NCI-H446 treated with DMSO at 0.1 percent for 48 hours (cell line): ENCODE measurements at places on chromosomes 11 and 22.

DNA sequence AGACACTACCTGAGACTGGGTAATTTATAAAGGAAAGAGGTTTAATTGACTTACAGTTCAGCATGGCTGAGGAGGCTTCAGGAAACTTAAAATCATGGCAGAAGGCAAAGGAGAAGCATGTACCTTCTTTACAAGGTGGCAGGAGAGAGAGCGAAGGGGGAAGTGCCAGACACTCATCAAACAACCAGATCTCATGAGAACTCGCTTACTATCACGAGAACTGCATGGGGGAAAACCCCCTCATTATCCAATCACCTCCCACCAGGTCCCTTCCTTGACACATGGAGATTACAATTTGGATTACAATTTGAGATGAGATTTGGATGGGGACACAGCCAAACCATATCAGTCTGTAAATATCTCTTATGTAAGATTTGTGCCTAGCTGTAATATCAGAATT, 50.9 kb upstream of the ATXN10 start:
- DNase-seq = no peak

GRCh38 chr11:24514219-24514594, 17.4 kb downstream of the LUZP2 start:
- DNase-seq = no peak

DNA sequence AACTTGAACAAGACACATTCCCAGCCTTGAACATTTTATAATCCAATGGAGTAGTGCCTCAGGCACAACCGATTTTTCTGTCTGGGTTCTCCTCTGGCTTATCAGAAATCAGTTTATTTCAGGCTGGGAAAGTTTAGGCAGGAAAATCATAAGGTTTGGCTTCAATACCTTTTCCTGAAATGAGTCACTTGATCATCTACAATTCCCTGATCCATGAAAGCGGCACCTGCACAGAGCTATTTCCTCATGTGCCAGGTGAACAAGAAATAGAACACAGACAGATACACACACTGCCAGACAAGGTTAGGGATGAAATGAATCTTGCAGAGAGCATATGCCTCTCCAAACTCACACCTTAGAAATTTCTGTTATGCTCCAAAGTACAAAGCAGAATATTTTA, 106.7 kb upstream of the OR9G4 start:
- DNase-seq = no peak

- no peak for DNase-seq
These were observed 3.2 kb downstream of the GPR152 start for GRCh38 chr11:67449116-67449844.

DNA sequence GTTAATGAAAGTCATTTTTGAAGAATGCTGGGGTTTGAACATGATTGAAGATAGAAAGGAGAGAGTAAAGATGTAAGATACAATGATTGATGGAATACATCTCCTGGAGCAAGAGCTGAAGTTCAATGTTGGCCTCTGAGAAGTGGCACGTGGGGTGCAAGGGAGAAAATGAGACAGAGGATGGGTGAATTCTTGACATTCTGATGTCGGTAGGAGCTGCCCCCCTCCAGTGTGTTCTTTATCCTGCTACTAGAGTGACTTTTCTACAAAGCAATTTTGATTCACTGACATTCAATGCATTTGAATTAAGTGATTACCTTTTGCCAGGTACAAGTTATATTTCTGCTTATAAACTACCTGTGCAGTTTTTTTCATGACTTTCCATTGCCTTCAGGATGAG, 159.0 kb upstream of the MTMR2 start:
- DNase-seq = no peak

DNA sequence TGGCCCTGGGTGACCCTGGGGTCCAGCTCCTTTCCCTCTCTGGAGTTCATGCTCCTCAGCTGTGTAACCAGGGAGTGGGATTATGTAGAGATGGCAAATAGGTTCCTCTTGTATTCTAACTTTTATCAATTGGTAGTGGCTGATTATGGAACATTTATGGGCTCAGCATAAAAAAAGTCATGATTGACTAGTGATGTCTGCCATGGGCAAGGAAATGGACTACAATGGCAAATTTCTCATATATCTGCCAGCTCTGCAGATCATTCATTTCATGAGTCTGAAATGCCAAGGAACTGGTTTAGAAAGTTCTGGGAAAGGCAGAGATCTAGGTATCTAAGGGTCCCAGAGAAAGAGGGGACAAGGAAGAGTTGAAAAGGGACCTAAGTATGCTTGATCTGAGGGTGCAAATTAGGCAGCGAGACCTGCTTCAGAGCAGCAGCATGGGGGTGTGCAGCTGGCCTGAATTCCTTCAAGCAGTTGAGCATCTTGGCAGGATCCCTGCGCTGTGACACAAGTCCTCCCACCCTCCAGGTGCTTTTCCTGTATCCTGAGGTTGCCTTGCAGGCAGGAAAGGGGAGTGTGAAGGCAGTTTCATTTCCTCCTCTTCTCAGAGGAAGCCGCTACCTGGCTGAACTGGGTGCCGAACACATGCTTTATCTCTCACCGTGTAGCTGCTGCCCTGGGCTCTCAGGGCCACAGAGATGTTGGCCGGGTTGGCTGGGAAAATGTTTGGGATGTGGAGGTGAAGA, 10.4 kb downstream of the SLC15A3 start:
- DNase-seq = no peak

- DNase-seq = no peak
These were observed 8.9 kb downstream of the EHBP1L1 start for GRCh38 chr11:65584723-65585171.

DNA sequence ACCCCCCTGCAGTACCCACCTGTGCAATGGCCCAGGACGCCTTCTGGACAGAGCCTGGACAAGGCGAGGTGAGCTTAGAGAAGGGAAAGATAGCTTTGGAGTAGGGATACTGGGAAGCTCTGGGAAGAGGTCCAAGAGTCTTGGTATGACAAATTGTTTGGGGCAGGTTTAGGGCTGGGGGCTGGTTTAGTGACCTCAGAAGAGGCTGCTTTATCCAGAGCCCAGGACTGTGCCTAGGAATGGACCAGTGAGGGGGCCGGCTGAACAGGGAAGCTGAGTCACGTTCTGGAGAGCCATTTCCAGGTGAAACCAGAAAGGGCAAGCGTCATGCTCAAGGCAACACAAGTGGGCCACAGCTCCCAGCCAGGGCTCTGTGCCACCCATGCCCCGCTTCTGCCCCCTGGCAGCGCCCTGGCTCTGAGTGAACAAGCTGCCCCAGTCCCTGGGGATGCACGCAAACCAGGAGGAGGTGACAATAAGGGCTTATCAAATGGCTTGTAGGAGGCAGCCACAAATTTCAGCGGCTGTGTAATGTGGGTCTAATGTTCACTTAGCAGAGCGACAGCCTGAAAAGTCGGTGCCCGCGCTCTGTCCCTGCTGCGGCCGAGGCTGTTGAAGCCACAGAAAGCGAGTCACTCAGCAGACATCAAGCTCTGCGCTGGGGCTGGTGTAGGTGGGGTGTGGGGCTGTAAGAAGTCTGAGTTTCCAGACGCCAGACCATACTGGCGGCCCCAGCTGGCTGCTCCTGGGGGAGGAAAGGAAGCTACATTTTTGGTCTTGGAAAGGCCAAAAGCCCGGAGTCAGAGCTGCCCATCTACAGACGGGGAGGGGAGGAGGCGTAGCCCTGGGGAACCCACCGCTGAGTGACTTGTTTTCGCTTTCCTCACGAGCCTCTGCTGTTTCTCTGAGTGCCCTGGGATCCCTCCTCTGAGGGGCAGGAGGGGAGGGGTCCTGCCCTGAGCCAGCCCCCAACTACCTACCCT, 18.3 kb upstream of the SYT7 start:
- DNase-seq = no peak

DNA sequence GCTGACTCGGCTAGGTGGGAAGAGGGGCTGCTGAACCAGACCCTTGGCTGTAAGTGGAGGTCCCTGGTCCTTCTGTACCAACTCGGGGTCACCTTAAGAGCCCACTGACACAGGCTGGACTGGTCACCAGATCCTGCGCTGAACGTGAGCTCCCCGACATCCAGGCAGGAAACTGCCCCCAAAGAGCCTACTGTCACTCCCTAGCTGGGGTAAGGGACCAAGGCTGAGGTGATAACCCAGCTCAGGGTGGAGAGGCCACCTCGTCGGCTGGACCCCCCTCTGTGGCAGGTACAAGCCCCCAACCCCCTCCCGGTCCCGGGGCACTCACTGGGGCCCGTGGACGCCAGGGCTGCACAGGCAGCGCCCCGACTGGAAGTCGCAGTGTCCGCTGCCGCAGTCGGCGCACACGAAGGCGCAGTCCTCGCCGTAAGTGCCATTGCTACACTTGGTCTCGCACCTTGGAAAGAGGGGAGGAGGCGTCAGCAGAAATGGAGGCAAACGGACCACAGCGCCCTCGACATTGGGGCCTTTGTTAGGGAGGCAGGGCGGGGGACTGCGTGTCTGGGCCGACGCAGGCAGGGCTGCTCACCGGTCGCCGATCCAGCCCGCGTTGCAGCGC, 7.4 kb downstream of the SCARF2 start:
- no peak for DNase-seq

GRCh38 chr22:33051960-33052839, 6.0 kb downstream of the SYN3 start:
- DNase-seq = no peak

DNA sequence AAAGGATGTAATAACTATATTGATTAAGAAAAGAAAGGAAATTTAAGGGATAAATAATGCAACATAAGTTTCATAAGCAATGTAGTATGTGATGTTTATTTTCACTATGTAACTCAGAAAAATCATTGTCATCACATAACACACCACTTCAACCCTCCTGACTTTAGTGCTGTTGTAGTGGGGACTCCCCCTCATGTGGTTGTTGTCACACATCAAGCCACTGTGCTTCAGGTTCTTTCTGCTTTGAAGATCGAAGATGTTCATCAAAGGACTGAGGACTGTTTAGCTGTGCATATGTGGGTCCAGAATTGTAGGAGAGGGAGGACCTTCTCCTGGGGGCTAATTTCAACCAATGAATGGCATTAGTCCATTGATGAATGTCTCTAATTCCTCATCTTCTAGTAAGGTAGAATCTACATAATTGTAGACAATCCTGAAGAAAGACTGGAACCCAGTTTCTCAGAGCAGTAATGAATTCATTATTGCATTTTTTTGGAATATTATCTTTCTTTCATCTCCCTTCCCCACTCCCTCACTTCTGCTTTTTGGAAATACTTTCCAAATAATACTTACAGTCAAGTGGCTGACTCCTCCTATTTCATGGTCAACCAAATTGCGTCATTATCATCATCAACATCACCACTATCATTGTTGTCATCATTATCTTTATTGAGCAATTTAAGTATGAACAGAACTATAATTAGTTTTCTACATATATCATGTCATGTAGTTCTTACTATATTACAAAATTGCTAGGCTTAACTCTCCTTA, 9.8 kb upstream of the CARD16 start:
- no peak for DNase-seq

- no peak for DNase-seq
These were observed 21.7 kb downstream of the SLC37A2 start for GRCh38 chr11:125084761-125085231.

DNA sequence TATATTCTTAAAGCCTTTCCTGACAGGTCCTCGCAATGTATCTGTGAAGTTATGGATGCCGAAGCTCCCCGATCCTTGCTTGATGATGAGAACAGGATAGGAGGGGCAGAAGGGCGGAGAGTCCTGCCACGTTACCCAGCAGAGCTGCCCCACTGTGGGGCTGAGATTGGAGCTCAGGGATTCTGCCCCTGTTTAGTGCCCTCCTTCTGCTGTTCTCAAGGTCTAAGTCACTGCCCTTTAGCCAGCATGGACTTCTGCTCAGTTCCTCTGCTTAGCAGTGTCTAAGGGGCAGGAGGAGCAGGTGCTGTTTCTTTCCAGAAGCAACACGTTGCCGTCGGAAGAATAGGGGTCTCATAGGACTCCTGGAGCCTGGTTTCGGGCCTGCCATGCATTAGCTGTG, 164.2 kb upstream of the B3GAT1 start:
- DNase-seq = no peak

GRCh38 chr11:64453466-64453865, 94.5 kb downstream of the RPS6KA4 start:
- no peak for DNase-seq

GRCh38 chr11:115282923-115283322, 221.3 kb downstream of the CADM1 start:
- no peak for DNase-seq

DNA sequence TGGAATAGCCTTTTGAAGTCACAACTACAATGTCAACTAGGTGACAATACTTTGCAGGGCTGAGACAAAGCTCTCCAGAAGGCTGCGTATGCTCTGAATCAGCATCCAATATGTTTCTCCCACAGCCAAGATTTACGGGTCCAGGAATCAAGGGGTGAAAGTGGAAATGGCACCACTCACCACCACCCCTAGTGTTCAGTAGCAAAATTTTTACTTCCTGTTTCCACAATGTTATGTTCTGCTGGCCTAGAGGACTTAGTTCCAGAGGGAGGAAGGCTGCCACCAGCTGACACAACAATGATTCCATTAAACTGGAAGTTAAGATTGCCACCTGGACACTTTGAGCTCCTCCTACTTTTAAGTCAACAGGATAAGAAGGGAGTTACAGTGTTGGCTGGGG, 68.5 kb upstream of the MPEG1 start:
- DNase-seq = no peak

DNA sequence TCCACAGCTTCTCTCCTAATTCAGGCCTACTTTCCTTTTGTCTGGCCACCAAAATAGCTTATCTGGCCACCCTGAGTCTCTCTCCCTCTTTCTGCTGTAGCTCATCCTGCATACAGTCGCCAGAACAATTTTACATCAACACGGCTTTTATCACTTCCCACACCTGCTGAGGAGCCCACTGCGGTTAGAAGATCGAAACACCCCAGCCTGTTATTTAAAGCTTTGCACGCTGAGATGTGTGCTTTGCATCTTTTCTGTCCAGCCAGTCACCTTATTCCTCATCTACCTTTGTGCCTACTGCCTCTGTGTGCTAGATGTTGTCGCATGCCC, 96.0 kb downstream of the COMMD9 start:
- no peak for DNase-seq

DNA sequence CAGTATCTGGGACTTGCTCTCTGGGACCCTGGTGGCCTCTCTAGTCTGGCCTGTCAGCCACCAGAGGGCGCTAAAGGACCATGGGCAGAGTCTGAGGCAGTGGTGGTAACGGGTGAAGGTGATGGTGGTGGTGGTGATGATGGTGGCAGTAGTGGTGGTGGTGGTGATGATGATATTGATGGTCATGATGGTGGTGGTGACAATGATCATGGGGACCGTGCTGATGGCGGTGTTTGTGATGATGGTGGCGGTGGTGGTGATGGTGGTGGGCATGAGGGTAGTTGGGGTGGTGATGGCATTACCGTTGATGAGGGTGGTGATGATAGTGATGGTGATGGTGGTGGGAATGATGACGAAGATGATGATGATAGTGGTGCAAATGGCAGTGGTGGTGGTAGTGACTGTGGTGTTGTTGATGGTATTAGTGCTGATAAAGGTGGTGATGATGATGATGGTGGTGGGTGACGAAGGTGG, 16.0 kb downstream of the TRPM5 start:
- DNase-seq = no peak

DNA sequence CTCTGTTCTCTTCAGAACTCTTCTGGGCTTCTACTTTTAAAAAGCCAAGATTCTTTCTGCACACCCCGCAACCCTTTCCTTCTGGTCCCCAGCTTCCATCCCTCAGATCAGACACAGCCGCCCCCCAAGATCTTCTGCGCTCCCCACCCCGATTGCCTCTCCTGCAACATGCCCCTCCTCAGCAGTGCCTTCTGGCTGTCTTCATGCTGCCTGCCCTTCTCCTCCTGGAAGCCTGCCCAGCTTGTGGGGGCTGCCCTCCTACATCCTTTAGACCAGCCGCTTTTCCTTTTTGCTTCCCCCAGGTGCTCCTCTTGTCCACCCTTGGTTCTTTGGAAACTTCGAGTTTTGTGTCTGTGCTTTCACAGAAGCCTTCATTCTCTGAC, 144.2 kb downstream of the FEZ1 start:
- DNase-seq = no peak

GRCh38 chr11:46279126-46280099, 2.0 kb downstream of the CREB3L1 start:
- DNase-seq = peak; percentile 63
